ENCODE measurements at places on chromosomes 7 and 10.

- peak; percentile 91 for DNase-seq
Measured at GRCh38 chr10:6721964-6722615, 142.0 kb upstream of the PRKCQ start.

DNA sequence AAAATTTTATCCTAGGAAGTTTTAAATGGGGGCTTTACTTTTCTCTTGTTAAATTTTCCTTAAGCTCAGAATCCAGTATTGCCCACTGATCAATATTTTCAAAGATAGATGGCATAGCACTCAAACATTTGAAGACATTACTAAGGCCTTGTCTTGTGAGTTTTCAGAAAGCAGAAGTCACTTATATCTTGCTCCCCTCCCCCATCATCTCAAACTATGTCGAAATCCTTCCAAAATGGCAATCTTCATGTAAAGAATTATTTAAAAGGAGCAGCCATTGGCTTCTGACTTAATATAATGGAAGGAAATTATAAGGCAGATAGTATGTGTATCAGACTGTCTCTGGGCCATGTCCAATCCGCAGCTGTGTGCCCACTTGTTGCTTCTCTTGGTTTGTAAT lies 553.5 kb upstream of the C7orf33 start:
- no peak for DNase-seq

DNA sequence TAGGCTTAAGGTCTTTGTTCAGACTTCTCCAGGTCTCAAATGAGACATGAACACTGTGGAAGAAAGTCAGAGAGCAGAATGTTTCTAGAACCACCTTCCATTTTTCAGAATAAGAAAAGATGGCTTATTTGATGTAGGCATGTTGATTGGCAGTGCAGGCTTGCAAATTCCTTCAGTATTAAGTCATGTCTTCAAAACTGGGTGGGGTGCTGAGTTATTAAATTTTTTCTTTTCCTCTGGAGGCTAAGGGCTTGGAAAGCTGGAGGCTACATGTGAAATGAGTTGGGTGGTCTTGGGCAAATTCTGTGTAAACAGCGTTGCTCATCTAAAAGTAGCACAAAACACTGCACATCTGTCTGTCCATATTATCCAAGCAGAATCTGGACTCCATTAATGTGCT lies 62.8 kb downstream of the PRTFDC1 start:
- DNase-seq = no peak

GRCh38 chr10:82742478-82742877 lies 867.5 kb downstream of the NRG3 start:
- no peak for DNase-seq

DNA sequence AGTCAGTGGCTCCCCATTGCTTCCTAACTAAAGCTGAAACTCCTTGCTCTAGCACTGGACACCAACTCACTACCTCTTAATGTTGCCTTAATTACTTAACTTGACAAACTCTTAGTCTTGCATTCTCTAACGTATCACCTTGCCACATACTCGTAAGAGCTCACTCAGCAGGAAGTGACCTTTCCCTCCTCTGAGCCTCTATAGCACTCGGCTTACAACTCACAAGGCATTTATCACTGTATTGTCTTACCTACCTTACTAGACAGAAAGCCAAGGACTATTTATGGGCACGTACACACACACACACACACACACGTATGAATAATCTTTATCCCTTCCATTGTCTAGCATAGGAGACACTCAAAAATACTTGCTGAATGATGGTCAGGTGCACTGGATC lies 21.2 kb downstream of the CEP41 start:
- DNase-seq = no peak
